ENCODE measurements at places on chromosomes 12 and 14.

DNA sequence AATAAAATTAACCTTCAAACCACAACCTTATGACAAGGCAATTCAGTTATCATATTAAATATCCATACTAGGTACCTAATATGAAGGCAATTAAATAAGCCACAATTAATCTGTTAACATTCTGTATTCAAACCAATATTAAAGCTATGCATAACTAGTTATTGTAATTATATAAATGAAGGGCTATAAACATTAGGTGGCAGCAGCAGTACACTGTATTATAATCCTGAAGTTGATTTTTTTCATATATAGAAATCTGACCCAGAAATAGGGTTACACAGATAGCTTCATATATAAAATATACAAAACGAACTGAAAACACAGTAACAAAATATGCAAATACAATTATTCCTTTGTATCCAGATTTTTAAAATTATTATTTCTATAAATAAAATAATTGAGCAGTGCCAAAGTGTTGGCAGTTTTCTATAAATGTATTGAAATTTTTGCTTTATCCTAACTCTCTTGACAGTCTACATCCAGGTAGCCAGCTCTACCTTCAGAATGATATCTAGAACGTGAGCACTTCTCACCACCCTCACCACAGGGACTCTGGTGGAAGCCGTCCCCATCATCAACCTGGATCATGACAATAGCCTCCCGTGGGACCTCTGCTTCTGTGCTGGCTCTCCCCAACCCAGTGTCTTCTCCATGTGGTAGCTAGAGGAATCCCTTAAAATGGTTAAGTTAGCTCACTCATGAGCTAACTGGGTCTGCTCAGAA lies 136.2 kb downstream of the MED13L start:
- DNase-seq, result no peak

- DNase-seq, result no peak
Measured at GRCh38 chr12:67592228-67593011, 56.1 kb upstream of the DYRK2 start.

DNA sequence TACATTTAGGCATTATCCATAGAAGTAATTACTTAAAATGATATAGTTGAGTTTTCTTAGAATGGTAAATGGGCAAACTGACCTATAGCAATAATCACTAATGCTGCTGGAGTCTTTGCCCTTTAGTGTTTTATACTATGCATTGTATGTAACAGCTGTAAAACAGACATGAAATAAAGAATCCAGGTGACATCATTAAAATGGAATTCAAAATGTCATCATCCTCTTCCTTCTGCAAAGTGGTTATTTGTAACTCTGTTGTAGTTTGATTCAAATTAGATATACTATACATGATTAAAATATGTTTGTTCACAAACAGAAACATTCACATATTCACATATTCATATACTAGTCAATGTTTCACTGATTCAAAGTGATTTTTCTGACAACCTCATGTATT lies 598.8 kb downstream of the SLC16A7 start:
- no peak for DNase-seq

- DNase-seq, result no peak
Measured at GRCh38 chr12:53218551-53219291, 11.7 kb upstream of the ITGB7 start.

GRCh38 chr12:80041692-80042091 lies 57.6 kb upstream of the OTOGL start:
- DNase-seq, result no peak

DNA sequence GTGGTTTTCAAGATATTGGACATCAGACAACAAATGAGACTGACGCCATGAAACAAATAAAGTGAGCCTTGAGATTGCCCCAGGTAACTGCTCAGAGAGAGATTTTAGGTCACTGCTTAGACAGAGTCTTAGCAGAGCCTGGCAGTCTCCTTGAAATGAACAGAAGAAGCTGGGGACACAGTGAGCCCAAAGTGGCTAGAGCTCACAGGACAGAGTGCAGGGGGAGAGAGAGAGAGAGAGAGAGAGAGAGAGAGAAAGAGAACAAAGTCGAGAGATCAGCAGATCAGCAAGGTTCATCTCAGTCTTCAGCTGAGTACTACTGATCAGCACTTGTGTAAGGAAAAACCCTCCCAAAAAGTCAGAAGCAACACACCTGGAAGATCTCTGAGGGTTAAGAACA lies 147.4 kb downstream of the RMST start:
- no peak for DNase-seq

- no peak for DNase-seq
Measured at GRCh38 chr12:82176761-82177490, 181.3 kb downstream of the CCDC59 start.

- no peak for DNase-seq
Measured at GRCh38 chr12:118219772-118220171, 83.8 kb downstream of the PEBP1 start.

DNA sequence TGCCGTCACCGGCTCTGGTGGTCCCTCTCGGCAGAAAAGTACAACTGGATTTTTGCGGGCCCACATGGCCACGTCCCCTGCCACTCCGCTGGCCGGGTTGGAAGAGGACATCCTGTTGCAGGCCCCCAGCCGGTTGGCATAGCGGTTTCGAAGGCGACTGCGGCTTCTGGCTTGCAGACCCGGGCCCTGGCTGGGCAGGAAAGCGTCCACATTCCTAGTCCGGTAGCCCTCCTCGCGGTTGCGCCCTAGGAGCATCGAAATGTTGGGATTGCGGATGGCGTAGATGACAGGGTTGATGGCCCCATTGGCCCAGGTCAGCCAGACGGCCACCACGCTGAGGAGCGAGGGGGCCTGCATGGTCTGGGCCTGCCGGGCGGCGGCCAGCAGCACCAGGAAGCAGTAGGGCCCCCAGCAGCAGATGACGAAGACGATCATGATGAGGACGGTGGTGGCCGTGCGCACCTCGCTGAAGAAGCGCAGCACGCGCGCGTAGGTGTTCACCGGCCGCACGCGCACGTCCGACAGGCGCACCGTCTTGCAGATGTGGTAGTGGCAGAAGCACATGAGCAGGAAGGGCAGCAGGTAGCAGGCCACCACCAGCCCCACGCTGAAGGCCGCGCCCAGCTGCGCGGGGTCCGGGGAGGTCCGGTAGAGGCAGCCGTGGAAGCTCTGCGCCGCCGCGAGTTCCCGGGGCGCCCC lies 1.2 kb downstream of the GPR135 start:
- no peak for DNase-seq

GRCh38 chr12:64083285-64084210 lies 138.5 kb downstream of the KICS2 start:
- no peak for DNase-seq

DNA sequence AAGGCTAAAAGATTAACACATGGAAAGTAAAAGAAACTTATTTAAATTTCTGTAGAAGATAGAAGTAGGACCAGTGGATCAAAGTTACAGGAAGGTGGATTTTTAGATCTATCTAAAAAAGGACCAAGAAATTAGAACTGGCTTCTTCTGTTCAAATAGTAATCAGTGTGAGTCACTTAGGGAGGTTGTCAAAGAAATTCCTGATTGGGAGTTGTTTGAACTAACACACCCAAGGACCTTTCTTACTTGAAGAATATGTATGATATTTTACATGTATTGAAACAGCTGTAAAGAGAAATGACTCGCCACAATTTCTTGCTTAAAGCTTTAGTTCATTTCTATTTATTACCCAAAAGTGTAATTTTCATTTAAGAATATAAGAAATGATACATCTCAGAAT lies 256.9 kb downstream of the RAD51B start:
- DNase-seq, result no peak

- DNase-seq, result no peak
Measured at GRCh38 chr12:57517187-57517586, 3.1 kb downstream of the DDIT3 start.

GRCh38 chr14:52700701-52701172 lies 5.4 kb upstream of the ERO1A start:
- DNase-seq, result no peak

DNA sequence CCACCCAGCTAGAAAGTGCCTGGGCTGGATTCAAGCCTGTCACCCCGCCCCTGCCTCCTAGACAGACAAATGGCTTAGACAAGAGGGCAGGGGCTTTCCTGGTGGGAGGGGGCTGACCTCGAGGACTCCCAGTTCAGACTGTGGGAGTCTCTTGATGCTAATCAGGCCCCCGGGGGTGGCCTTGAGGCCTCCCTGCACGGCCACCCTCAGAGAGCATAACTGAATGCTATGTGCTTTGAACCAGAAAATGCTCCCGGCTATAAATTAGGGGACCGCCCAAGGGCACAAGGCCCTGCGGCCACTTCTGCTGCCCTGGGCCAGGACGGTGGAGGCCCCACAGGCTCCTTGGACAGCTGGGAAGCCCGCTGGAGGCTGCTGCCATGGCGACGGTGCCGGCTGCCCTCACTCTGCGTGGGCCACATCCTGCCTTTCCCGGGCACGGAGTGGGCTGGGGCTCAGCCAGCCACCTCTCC lies 111.0 kb upstream of the NCOR2 start:
- DNase-seq, result no peak

All from stimulated activated CD4-positive, alpha-beta T cell treated with anti-CD3 and anti-CD28 coated beads, TNF-alpha, amount 100 ng/mL, for 4 hours (primary cell).